ENCODE measurements at places on chromosomes 1 and 21.

DNA sequence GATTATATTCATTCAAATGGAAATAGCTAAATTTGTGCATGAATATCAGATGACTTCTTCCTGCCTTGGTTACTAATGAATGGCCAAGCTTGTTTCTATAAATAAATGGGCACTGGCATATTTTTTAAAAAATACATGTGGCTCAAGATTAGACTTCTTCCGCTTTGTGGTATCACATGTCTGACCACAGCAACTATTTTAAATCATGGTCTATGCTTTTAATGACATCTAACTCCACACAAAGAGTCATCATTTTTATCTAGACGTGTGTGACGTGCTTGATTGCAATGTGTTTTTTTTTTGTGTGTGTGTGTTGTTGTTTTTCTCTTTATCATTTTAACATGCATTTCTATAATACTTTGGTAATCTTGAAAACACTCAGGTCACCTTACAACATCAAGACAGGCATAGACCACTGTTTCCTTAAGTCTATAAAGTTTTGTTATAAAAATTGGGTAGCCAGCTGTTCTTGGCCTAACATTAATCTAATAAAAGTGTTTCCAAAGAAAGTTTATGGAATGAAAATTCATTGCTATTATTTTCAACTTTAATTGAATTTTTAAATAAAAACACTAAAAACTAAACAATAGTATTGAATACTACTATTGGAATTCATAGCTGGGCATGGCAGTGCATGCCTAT is 29.5 kb downstream of the RGS1 start:
- DNase-seq = no peak

GRCh38 chr1:25185409-25186160 is 46.7 kb downstream of the SYF2 start:
- DNase-seq = no peak

- DNase-seq = no peak
Observed at GRCh38 chr1:18192974-18193373, 85.4 kb downstream of the IGSF21 start.

DNA sequence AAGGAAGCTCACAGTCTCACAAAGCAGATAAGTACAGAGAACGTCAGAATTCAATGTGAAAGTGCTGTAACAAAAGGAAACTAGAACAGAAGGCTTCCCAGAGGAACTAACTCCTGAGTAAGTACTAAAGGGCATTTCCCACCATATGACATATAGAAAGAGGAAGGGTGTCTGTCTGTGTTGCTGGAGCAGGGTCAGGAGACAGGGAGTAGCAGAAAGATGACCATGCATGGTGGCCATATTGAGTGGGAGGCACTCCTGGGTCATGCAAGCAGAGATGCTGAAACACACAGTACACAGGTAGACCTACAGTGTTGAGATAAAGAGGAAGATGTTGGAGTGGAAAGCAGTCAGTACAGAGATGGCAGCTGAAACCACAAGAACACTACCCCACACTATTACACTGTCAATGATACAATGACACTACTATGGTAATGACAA is 47.3 kb downstream of the SLC25A24 start:
- no peak for DNase-seq

DNA sequence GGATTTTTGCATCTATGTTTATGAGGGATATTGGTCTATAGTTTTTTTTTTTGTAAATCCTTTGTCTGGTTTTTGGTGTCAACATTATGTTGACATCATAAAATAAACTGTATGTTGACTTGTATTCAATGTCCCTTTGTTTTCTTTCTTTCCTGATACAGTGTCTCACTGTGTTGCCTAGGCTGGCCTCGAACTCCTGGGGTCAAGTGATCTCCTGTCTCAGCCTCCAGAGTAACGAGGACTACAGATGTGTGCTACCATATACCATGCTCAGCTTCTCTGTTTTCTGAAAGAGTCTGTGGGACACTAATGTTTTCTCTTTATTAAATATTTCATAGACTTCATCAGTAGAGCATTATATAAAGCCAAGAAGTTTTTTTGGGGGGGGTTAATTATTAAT is 18.3 kb downstream of the MAN1C1 start:
- DNase-seq = no peak

DNA sequence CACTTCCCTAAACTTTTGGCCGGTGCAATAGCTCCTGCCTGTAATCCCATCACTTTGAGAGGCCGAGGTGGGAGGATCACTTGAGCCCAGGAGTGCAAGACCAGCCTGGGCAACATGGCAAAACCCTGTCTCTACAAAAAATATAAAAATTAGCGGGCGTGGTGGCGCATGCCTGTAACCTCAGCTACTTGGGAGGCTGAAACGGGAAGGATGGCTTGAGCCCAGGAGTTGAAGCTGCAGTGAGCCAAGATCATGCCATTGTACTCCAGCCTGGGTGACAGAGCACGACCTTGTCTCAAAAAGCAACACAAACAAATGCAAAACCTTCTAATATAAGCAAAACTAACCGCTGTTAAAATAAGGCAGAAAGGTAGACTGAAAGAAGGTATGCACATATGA is 25.9 kb downstream of the TMEM51 start:
- no peak for DNase-seq

DNA sequence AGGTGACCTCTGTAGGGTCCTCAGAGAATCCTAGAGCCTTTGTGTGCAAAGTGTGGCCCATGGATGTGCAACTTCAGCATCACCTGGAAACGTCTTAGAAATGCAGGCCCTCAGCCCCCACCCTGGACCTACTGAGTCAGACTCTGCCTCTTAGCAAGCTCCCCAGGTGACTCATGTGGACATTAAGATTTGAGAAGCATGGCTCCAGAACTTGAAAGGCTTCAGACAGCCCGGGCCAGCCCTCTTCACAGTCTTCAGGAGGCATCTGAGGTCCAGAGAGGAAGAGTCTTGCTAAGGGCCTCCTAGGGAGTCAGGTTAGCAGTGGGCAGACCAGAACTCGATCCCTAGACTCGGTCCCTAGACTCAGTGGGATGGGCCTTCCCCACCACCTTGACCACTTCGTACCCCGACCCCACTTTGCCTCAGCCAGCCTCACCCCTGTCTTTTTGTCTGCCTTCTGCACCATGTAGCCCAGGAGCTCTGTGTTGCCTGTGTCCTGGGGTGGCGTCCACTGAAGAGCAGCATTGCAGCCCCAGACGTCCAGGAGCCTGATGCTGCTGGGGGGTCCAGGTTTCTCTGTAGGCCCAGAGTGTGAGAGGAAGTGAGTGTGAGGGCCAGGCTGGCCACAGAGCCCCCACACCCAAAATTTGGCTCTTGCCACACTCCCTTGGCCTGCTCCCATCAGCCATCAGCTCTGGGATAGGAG is 4.8 kb downstream of the MYBPH start:
- DNase-seq = no peak

- DNase-seq = no peak
Observed at GRCh38 chr21:34243562-34243961, 120.2 kb upstream of the KCNE2 start.

DNA sequence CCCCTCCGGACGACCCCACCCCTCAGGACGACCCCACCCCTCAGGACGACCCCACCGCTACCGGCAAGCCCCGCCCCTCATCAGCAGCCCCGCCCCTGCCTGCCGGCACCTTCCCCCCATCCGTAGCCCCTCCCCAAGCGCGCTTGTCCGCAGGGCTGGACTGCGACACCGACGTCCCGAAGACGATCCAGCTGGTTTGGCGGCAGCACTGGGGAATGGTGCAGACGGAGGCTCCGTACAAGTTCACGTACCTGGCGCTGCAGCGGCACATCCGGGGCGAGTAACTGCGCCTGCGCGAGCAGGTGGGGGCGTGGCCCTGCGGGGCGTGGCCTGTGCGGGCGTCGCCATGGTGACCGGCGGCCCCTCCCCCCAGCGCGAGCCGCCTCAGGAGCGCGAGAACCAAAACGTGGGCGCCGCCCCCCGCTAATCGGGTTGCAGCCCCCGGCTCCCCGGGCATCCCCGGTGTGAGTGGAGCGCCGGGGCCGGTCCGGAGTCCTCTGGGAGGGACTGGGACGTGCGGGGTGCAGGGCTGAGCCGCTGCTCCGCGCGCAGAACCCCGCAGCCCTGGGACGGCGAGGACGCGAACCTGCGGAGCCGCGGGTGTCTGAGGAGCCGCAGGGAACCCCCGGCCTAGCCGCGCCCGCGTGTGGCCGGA is 4.9 kb downstream of the RNF223 start:
- DNase-seq = peak; percentile 58

GRCh38 chr1:83086986-83087512 is 911.9 kb downstream of the TTLL7 start:
- no peak for DNase-seq

DNA sequence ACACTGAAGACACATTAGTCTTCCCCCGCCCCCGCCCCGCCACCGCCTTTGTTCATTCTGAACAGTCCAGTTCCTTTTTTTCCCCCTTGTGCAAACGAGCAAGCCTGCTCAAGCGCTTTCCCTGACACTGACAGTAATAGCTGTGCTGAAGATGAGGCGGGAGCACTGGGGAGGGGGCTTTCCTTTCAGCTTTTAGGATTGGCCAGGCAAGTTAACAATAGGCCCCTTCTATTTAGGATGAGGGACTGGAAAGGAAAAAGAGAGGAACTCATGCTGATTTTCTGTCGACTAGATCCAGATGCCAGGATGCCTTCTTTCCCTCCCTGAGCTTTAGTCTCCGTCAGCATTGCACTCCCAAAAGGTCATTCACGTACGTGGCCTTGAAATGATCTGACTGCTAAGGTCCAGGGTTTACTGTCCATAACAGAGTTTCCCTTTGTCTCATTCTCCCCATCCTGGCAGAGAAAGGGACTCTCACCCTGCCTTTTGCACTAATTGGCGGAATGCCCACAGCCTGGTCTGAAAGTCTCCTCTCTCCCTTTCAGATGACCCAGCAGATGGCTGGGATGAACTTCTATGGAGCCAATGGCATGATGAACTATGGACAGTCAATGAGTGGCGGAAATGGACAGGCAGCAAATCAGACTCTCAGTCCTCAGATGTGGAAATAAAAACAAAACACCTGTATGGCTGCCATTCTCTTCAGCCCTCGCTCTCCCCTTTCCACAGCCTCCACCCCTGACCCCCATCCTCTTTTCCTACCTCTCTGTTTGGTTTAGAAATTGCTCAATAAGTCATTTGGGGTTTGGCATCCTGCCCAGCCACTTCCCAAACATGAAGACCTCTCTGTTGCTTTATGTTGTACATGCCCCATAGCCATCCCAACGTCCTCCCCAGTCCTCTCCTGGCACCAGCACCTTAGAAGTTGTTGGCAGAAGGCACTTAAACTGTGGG is 28.6 kb upstream of the ZFP69B start:
- no peak for DNase-seq

- DNase-seq = no peak
Observed at GRCh38 chr1:155474146-155474545, 88.5 kb downstream of the ASH1L start.

Measured in A549 (cell line).